NCI-H187 (cell line): ENCODE measurements at places on chromosomes 4 and X.

GRCh38 chr4:60187428-60187827 is 1012.7 kb upstream of the ADGRL3 start:
- DNase-seq, result no peak

GRCh38 chr4:19693936-19694570 is 557.7 kb upstream of the SLIT2 start:
- DNase-seq, result no peak

- no peak for DNase-seq
These were observed 250.5 kb upstream of the GPRIN3 start for GRCh38 chr4:89558147-89558546.

DNA sequence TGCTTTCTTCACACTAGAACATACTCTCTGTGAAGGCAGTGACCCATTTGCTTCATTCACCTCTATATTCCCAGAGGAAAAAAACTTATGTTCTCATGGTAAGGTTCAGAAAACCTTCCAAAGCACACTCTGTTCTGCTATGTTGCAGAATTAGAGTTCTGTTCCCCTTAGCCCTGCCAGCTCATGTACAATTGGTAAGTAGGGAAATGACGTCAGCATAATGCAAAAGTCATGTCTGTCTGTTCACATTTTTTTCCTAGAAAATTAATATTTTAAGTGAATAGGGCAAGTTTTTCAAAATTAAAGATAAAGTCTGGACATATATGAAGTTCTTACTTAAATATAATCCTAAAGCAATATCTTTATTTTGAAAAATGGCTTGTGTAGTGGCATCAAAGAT is 443.6 kb downstream of the GALNTL6 start:
- DNase-seq, result no peak

DNA sequence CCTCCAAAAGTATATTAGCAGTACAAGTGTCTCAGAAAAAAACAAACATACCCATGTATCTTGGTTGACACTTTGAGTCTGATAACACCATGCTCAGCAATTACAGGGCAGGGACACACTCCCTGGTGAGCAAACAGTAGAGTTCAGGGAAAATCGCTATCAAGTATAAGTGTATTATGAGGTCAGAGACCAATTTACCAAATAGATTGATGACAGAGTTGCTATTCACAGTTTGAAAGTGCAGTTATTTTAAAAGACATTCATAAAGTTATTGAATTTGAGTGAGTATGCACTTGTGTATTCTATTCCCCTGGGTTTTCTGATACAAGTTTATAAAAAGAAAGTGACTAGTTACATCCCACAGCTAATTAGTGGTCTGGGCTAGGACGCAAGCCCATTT is 10.2 kb upstream of the LONRF3 start:
- no peak for DNase-seq

- no peak for DNase-seq
These were observed 106.5 kb downstream of the NYX start for GRCh38 chrX:41553688-41554087.

DNA sequence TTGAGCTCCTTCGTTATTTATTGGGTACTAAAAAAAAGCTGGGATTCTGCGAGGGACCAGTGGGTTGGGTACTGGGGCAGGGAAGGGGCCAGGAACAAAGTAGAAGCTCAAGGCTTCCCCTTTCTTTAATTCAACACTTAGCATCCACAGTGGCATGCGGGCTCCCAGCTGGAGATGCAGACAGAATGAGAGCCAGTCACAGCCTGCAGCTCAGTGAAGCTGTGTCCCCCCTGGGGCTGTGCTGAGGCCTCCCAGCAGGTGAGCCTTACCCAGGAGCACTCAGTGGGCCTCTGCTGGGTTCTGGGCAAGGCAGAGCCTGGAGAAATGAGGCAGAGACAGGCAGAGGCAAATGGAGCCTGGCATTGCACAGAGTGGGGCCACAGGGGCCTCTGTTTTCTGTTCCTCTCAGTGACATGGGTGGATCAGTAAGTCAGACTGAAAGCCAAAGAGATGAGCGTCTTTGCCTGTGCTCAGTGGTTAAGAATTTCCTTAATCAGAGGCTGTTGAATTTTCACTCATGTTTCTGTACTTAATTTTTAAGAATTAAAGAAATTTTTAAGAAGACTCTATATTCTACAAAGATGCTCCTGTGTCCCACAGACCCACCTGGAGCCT is 181.4 kb upstream of the RBPJ start:
- no peak for DNase-seq

GRCh38 chr4:167102475-167102874 is 131.8 kb downstream of the SPOCK3 start:
- no peak for DNase-seq

GRCh38 chrX:23797371-23798128 is 14.6 kb downstream of the SAT1 start:
- no peak for DNase-seq
